Osteoblast (primary cell): ENCODE measurements at places on chromosomes 6 and 20.

DNA sequence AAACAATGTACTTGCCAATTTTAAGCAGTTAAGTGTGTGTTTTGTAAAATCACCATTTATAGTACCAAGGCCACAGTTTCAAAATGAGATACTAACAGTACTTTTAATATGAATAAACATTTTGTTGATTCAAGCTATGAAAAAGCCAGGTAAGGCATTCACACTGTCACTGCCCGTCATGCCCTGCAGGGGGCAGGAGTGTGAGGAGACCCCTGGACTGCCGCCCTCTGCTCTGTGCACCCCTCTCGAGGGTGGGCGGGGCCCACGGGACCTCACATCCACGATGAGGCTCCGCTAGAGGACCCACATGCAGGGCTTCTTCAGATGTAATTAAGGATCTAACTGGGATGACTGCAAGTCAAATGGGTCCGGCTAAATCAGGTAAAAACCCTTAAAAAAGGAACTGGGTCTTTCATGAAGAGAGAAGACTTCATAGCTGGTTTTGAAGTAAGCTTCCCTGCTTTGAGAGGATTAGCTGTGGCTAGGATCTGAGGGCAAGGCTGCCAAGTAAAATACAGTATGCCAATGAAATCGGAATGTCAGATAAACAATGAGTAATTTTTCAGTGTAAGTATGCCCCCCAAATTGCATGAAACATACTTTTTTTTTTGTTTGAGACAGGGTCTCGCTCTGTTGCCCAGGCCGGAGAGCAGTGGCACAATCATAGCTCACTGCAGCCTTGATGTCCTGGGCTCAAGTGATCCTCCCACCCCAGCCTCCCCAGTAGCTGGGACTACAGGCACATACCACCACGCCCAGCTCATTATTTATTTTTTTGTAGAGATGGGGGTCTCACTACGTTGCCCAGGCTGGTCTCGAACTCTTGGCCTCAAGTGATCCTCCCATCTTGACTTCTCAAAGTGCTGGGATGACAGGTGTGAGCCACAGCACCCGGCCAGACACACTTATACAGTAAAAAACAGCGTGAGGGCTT lies 18.7 kb downstream of the DIDO1 start:
- DNase-seq, result peak; percentile 91

- DNase-seq, result no peak
These were observed 3.0 kb upstream of the C20orf204 start for GRCh38 chr20:64032706-64033624.

DNA sequence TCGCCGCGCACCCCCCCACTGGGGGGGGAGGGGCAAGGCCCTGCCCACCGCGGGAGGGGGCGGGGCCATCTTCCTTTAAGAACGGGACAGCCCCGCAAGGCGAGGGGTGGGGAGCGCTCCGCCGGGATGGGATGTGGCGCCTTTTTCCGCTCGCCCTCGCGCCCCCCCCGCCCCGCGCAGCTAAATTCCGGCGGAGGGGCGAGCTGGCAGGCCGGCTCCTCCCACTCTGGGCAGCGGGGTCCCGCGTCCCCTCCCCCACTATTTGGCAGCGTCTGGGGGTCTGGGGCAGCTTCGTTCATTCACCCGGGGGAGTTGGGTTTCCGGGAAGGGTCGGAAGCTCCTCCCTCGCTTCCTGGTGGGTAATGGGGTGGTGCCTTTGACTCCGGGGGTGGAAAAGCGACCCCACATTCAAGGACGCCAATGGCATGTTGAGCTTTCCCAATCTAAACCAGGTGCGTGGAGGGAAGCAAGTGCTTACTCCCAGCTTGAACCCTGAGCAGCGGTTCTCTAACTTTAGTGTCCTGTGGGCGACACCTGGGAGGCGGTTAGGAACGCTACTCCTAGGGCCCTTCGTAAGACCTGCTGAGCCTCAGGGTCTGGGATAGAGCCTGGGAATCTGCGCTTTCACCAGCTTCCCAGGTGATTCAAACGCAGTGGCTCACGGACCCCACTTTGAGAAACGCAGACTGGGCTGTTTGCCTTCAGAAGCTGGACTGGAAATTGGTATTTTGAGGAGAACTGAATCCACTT lies 927 bp downstream of the ASXL1 start:
- DNase-seq, result peak; percentile 92

- no peak for DNase-seq
These were observed 90.1 kb downstream of the FOXO3 start for GRCh38 chr6:108650781-108651180.

DNA sequence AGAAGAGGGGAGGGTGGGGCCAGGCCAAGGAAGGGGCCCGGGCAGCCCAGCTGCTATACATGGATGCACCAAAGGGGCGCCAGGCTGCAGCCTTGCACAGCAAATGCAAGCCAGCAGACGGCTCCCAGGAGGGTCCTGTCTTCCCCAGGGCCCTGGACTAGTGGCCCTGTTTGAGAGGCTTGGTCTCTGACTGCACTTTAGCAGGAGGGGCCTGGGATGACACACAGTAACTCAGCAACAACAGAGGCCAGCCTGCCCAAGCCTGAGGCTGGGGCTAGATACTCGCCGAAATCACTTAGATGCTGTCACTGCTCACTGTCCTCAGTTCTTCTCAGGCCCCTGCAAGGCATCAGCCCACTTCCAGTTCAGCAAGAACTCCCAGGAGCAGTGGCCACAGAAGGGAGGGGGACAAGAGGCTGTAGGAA lies 73.5 kb downstream of the TRAM2 start:
- peak; percentile 88 for DNase-seq

- no peak for DNase-seq
These were observed 10.7 kb upstream of the GSTA4 start for GRCh38 chr6:53005663-53006250.

DNA sequence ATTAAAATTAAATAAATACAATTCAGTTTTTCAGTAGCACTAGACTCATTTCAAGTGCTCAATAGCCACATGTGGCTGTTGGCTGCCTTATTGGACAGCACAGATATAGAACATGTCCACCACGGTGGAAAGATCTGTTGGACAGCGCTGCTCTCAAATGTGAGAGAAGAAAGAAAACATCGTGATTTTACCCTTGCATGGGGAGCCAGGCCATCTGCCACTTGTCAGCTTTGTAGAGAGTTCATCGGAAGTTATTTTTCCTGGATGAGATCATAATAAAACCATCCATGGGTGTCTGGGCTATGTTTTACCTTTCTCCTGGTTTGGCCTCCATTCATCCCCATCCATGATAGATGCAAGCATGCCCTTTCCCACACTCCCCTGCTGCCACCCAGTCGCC lies 5.8 kb upstream of the KIF3B start:
- DNase-seq, result no peak

- DNase-seq, result no peak
These were observed 42.1 kb upstream of the ARMC2 start for GRCh38 chr6:108806171-108806570.

- DNase-seq, result no peak
These were observed 35.1 kb upstream of the MAP3K4 start for GRCh38 chr6:160956300-160957035.

DNA sequence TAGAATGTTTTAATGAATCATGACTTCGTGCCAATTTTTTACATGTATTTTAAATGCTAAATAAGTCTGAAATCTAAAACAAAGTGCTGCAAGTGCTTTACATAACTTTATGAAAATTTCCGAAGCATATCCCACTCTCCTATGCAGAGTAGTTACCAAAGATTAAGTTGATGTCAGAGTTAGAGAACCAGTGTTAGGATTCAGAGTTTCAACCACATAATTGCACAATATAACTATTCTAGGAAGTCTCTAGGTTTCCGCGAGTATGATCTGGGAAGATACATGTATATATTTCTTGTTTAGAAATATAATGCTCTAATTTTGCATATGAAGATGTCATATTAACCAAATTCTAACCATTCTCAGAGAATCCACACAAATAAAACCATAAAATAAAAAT lies 74.8 kb downstream of the ASCC3 start:
- no peak for DNase-seq

DNA sequence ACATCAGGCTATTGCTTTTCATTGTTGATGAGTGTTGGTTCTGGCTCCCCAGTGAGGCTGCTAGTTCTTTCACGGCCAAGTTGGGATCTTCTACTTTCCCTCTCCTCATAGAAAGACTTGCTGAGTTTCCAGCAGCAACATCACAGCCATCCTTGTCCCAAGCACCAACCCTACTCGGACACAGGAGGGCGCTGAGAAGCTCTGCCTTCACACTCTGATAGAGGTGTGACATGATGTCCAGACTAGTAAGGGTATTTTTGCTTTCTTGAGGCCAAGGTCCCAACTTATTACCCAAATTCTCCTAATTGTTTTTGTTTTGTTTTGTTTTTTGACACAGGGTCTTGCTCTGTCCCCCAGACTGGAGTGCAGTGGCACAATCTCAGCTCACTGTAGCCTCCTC lies 3.0 kb upstream of the GCM1 start:
- no peak for DNase-seq

DNA sequence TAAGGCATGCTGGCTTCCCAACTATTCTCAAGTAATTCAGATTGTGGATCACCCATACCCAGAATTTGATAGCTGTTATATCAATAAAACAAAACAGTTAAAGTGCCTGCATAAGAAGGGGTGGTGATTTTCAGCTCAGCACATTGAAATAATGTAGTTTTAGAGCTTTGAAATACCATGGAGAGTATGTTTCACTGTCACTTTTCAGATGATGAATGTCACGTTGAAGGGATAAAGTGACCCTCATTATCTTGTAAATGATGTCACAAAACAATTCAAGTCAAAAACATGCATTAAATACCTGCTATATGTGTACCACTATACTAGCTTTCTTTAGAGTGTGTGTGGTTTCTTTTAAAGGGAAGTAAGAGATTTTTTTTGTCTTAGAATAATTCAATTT lies 27.6 kb downstream of the MLIP start:
- no peak for DNase-seq

DNA sequence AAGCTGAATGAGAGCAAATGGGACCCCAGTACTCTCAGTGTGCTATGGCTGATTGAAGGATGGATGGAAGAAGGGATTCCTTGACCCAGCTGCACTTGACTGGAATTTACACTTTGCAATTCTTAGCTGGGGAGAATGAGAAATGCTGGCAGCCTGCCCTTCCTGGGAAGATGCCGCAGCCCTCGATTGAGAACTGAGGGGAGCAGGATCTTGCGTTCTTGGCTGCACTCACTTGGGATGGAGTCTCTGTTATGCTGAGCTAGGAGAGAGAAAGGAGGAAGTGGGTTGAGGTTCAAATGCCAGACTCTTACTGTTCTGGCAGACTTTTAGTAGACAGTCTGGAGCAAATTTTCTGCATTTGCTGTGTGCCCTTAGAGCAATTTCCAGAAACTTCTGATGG lies 221.2 kb downstream of the FNDC1 start:
- DNase-seq, result no peak

DNA sequence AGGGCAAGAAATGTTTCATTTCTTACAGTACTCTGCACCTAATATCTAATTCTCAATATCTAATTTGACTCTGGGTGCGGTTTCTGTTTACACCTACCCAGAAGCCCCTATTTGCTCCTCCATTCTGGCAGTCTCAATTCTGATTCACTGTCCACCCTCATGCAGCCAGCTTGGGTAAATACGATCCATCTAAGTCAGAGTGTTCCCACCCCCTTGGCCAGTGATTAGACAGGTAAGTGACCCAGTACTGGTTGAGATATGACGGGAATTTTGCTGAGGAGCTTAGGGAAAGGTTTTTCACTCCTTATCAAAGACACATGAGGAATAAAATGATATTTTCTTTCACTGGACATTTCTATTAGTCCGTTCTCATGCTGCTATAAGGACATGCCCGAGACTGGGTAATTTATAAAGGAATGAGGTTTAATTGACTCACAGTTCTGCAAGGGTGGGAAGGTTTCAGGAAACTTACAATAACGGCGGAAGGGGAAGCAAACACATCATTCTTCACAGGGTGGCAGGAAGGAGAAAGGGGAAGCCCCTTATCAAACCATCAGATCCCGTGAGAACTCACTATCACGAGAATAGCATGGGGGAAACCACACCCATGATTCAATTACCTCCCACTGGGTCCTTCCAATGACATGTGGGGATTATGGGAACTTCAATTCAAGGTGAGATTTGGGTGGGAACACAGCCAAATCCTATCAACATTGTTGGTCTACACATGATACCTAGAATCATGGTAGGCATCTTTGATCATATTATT lies 29.4 kb downstream of the GLO1 start:
- no peak for DNase-seq

DNA sequence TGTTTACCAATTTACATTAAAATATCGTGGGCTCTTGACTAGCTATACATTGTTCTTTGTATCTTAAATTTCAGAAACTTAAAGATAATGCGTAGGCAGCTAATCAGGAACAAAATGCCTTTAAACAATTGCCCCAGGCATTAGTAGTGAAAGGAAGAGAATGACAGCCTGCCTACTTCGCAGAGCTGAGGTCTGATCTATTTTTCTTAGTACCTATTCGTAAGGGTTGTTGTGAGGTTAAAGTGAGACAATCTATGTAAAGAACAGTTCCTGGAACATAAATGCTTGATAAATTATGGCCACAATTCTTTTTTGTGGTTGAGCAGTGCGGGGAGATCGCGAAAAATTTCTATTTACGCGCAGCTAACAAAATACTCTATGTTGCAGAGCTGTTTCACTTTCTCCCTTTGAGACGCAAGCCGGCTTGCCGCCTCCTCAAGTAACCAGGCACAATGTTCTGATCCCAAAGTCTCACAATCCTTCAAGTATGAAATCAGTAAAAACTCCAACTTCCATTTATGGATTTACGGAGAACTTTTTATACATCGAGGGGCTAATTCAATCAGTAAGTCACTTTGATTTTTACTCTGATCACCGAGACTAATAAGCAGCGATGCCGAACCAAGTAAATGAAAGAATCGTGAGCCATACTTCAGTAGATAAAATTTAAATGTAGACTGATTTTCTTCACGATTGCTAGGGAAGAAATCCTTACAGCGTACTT lies 878 bp upstream of the PNRC1 start:
- peak; percentile 81 for DNase-seq

DNA sequence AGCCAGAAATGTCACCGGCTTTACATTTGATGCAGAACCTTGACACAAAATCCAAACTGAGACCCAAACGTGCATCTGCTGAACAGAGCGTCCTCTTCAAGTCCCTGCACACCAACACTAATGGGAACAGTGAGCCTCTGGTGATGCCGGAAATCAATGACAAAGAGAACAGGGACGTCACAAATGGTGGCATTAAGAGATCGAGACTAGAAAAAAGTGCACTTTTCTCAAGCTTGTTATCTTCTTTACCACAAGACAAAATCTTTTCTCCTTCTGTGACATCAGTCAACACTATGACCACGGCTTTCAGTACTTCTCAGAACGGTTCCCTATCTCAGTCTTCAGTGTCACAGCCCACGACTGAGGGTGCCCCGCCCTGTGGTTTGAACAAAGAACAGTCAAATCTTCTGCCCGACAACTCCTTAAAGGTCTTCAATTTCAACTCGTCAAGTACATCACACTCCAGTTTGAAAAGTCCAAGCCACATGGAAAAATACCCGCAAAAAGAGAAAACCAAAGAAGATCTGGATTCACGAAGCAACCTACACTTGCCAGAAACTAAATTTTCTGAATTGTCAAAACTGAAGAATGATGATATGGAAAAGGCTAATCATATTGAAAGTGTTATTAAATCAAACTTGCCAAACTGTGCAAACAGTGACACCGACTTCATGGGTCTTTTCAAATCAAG lies 108.4 kb downstream of the RTN4IP1 start:
- DNase-seq, result no peak

- no peak for DNase-seq
These were observed 4.0 kb downstream of the LRRC73 start for GRCh38 chr6:43506171-43506570.

GRCh38 chr6:33315793-33316602 lies 1.5 kb downstream of the ZBTB22 start:
- DNase-seq, result no peak
